ENCODE measurements at places on chromosomes 11 and 22. TPM values are rescaled to one million over a fixed set of nuclear protein-coding genes. Genes with fewer than 3 reads are reported as not detected.

Gene TIMP3
- 876 TPM for total RNA-seq

Gene OR51V1
- total RNA-seq, result not detected

Gene SLC25A18
- total RNA-seq, result not detected

Gene DEFB131B
- not detected for total RNA-seq

Gene MRGPRF
- 14.7 TPM for total RNA-seq

Gene TNNI2
- not detected for total RNA-seq

Gene MTFP1
- 9.8 TPM for total RNA-seq

Gene TBX1
- total RNA-seq, result not detected

Gene TRPM5
- total RNA-seq, result not detected

All from smooth muscle cell of the umbilical artery (primary cell).